ENCODE measurements at places on chromosomes 6 and 20. TPM values are rescaled to one million over a fixed set of nuclear protein-coding genes. Genes with fewer than 3 reads are reported as not detected.

The COL19A1 gene
- total RNA-seq = 14.3 TPM

The PPP1R14C gene
- total RNA-seq = 0.36 TPM

The C6orf132 gene
- total RNA-seq = 0.34 TPM

The ULBP1 gene
- total RNA-seq = not detected
